IMR-90 (cell line): ENCODE measurements at places on chromosomes 7 and 10. TPM values are rescaled to one million over a fixed set of nuclear protein-coding genes. Genes with fewer than 3 reads are reported as not detected.

GRCh38 chr10:33325929-33326328 lies 8.5 kb downstream of the NRP1 start:
- no peaks in the 10 kb centered on the region for H3K27me3 ChIP-seq
- DNase-seq: no peak
- no peak overlapping the region for H3K4me3 ChIP-seq
- peak overlapping the region; percentile 25; the same call in 1 of the 2 replicates for H3K27ac ChIP-seq
- H3K4me1 ChIP-seq: peaks cover 9% of the 10 kb centered on the region
- H3K36me3 ChIP-seq: peaks cover 10% of the 10 kb centered on the region

- peak overlapping the region; percentile 54 for H3K27ac ChIP-seq
- peak; percentile 79 for DNase-seq
- H3K4me1 ChIP-seq: peaks cover 20% of the 10 kb centered on the region
- no peaks in the 10 kb centered on the region for H3K27me3 ChIP-seq
- H3K4me3 ChIP-seq: peak overlapping the region; percentile 6; the same call in 1 of the 2 replicates
- H3K36me3 ChIP-seq: no peaks in the 10 kb centered on the region
These were observed 26.3 kb downstream of the DNMBP start for GRCh38 chr10:99983280-99983988.

- no peaks in the 10 kb centered on the region for H3K27me3 ChIP-seq
- H3K4me3 ChIP-seq: no peak overlapping the region
- no peaks in the 10 kb centered on the region for H3K4me1 ChIP-seq
- DNase-seq: no peak
- no peaks in the 10 kb centered on the region for H3K36me3 ChIP-seq
- no peak overlapping the region for H3K27ac ChIP-seq
These were observed 126.3 kb upstream of the TCERG1L start for GRCh38 chr10:131437556-131438475.

DNA sequence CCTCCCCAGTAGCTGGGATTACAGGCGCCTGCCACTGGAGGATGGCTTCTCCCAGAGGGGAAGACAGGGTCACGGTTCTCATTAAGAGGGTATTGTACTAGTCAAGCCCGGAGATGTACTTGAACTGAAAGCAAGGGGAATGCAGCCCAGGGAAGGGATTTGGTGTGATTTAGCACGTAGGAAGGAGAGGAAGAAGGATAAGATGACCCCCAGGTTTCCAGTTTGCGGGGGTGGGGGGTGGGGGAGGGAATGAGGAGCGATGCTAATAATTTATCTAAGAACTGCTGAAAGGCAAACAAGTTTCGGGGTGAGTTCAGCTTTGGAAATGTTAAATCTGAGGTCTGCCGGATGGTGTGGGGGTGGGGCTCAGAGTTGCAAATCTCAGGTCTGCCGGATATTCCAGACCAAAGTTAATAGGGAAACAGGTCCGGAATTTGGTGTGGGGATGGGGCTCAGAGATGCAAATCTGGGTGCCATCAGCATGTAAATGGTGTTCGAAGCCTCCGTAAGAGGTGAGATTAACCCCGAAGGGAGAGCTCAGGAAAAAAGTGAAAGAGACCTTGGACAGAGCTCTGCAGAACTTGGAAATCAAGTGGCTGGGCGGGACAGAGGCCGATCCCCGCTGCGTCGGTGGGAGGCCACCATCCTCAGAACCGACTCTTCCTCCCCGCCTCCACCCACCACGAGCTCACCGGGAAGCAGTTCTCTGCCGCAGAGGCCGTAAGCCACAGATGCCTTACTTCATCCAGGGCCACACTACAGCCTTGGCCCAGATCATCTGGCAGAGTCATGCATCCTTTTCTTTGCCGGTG lies 1.6 kb upstream of the SEPHS1 start:
- peaks cover 19% of the 10 kb centered on the region for H3K27me3 ChIP-seq
- peak overlapping the region; percentile 16; the same call in 1 of the 2 replicates for H3K27ac ChIP-seq
- no peaks in the 10 kb centered on the region for H3K36me3 ChIP-seq
- DNase-seq: peak; percentile 54
- peaks cover 6% of the 10 kb centered on the region; the same call in 1 of the 2 replicates for H3K4me1 ChIP-seq

DNA sequence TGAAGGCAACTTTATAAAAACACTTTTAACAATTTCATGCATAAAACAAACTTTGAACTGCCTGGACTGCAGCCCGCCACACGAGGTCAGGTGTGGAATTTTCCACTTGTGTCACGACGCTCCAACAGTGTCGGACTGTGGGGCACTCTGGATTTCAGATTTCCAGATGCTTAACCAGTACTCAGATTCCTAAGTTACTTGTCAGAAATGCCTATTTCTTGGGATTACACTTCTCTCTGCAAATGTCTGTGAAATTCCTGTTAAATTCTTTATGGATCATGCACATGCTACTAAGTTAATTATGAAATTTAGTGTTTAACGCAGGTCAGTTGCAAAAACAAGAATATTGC lies 473 bp upstream of the GPER1 start:
- H3K36me3 ChIP-seq: peaks cover 4% of the 10 kb centered on the region; the same call in 1 of the 2 replicates
- H3K4me1 ChIP-seq: peaks cover 27% of the 10 kb centered on the region
- H3K27ac ChIP-seq: no peak overlapping the region
- no peaks in the 10 kb centered on the region for H3K27me3 ChIP-seq
- H3K4me3 ChIP-seq: no peak overlapping the region; the same call in 1 of the 2 replicates
- peak; percentile 44 for DNase-seq

DNA sequence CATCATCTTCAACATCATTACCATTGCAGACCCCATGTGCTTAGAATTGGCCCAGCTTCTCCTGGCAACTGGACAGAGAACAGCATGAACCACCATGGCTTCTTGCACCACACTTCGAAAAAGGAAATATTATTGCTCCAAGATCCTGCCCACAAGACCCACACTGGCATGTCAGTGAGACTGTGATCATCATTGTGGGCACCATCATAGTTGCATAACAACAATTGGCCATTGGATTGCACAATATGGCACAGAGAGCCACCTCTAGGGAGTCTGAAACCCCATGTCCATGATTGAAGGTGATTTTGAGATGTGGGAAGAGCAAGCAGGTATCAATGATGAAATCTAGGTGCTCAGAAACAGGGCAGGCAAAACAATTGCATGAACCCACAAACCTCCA lies 918.9 kb downstream of the GRID1 start:
- no peak overlapping the region for H3K4me3 ChIP-seq
- H3K4me1 ChIP-seq: no peaks in the 10 kb centered on the region
- H3K27me3 ChIP-seq: no peaks in the 10 kb centered on the region
- no peak for DNase-seq
- H3K27ac ChIP-seq: no peak overlapping the region

DNA sequence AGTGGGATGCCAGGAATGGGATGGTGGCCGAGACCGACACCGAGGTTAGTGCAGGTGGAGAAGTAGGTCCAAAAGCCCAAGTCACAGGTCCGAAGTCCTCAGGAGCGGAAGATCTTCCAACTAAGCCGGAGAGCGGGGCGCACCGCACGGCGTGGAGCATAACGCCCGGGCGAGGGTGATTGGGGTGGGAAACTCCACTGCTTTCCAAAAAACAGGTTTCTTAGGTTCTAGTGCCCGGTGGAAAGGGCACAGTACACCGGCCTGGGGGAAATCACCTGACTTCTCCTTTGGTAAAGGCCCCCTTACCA lies 11.4 kb upstream of the SPAG6 start:
- H3K27me3 ChIP-seq: peaks cover 53% of the 10 kb centered on the region
- no peak for DNase-seq
- H3K4me1 ChIP-seq: no peaks in the 10 kb centered on the region
- no peak overlapping the region for H3K27ac ChIP-seq

DNA sequence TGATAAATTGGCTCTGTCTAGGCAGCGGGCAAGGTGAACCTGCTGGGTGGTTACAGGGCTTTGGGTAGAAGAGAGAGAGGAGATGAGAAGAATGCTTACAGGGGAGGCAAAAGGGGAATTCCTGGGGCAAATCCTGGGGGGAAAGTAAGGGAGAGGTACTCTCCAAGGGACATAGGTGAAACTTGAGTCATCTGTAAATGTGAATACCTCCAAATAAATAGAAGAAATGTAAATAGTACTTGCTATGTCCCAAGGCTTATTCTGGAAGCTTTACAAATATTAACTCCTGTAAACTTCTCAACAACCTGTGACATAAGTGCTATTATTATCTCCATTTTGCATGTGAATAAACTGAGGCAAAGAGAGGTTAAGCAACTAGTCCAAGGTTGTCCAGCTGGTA lies 57.7 kb upstream of the CDK13 start:
- H3K4me3 ChIP-seq: no peak overlapping the region
- no peak overlapping the region for H3K27ac ChIP-seq
- H3K4me1 ChIP-seq: no peaks in the 10 kb centered on the region
- H3K36me3 ChIP-seq: no peaks in the 10 kb centered on the region
- no peak for DNase-seq

DNA sequence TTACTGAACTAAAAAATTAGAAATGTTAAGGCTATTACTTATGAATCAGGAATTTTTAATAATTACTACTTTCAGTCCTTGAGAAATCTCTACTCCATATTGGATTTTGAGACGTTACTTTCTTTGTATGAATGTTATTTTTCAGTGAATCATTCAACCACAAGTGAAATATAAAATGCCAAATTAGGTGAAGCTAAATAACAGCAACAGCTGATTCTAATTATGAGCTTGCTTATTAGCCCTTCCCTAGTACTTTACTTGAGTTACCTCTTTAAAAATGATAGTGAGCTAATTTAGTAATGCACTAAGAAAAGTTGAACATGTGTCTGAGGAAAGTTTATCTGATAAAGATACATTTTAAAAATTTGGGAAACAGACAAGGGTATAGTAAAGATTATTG lies 51.4 kb downstream of the PCGF5 start:
- peaks cover 7% of the 10 kb centered on the region; the same call in 1 of the 2 replicates for H3K4me1 ChIP-seq

DNA sequence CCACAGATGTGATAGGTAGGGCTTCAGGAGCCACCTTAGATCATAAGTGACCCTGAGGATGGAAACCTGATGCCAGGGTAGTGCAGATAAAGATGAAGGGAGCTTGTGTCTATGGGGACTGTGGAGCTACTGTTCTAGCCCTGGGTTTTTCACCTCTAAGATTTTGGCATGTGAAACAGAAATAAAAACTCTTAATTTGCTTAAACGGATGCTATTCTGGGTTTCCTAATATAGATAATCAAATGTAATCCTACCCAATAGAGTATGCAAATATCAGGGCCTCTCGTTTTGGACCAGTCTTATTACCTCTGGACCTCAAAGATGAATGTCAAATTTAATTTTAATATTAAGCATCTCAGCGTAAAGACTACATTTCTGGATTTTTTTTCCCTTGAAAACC lies 49.3 kb downstream of the ABCB4 start:
- no peaks in the 10 kb centered on the region; the same call in none of the 2 replicates for H3K4me1 ChIP-seq
- H3K27ac ChIP-seq: no peak overlapping the region

DNA sequence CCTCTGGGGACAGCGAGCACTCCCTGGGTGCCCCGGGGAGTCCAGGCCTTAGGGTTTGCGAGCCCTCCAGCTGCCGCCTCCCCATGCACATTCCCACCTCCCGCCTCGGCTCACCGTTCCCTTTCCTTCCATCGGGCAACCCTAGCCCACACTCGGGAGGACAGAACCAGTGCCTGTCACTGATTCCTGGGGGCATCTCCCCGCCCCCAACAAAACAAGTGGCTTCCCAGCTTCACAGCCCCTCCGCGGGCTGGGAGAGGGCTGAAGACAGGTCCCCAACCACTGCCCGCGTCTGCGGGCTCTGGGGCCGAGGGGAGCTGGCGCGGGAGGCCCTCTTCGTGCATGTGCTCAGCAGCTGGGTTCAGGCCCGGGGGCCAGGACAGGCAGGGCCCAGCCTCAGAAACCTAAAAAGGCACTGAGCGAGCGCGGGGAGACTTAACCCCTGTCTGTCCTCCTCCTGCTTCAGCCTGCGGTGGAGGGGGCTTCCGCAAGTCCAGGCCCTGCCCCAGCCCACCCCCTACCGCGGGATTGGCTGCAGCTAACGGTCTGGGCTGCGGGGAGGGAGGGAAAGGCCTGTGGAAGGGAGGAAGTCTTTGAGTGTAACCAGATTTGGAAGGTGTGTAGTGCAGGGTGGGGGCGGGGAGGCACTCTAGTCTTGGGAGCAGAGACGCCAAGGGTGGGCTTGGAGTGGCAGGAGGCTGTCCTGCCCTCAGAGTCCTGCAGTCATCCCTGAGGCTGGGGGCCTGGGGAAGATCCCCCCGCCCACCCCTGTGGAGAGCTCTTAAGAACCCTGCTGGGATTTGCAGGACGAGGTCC lies 1.2 kb downstream of the FLNC start:
- peaks cover 15% of the 10 kb centered on the region for H3K36me3 ChIP-seq
- DNase-seq: peak; percentile 68
- H3K27me3 ChIP-seq: no peaks in the 10 kb centered on the region
- peak overlapping the region; percentile 99 for H3K4me3 ChIP-seq
- H3K27ac ChIP-seq: peak overlapping the region; percentile 95

DNA sequence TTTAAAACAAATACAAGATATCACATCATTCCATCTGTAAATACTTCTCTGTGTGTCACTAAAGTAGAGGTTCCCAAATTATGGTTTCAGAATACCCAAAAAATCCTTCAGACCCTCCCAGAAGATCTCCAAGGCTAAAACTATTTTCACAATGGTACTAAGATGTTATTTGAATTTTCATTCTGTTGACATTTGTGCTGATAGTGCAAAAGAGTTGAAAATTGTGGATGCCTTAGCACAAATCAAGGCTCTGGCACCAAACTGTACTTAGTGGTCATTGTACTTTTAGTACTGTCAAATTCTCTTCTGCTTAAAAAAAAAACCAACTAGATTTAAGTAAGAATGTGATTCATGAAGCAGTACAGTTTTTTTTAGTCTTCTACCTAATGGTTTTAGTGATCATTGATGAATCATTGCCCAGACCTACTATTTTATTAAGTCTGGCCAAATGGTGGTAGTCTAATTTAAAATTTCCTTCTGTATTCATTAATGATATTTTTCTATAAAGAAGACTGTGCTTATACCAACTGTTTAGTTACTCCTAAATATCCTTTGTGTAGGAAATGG lies 50.5 kb downstream of the TPST1 start:
- peaks cover 5% of the 10 kb centered on the region for H3K36me3 ChIP-seq
- H3K27ac ChIP-seq: no peak overlapping the region
- peaks cover 4% of the 10 kb centered on the region for H3K4me1 ChIP-seq
- peak; percentile 73 for DNase-seq

The ICA1 gene
- total RNA-seq: not detected in 2 replicates

The PPP1R3C gene
- total RNA-seq: 61.7 and 62.9 TPM in 2 replicates

The C10orf95 gene
- total RNA-seq: not detected in 2 replicates

The ADO gene
- 8.1 and 11.4 TPM in 2 replicates for total RNA-seq

The DRGX gene
- total RNA-seq: not detected in 2 replicates

The CCL24 gene
- total RNA-seq: not detected in 2 replicates

The ERVW-1 gene
- not detected in 2 replicates for total RNA-seq

The ACTL6B gene
- not detected in 2 replicates for total RNA-seq

The IGFBP3 gene
- 272 and 308 TPM in 2 replicates for total RNA-seq

The MACC1 gene
- under 0.01 TPM in 2 replicates for total RNA-seq

The BICC1 gene
- total RNA-seq: 38.9 and 42.5 TPM in 2 replicates
